ENCODE measurements at places on chromosomes 2 and 18.

- no peak for DNase-seq
Measured at GRCh38 chr18:76263046-76264005, 231.7 kb downstream of the ZNF516 start.

DNA sequence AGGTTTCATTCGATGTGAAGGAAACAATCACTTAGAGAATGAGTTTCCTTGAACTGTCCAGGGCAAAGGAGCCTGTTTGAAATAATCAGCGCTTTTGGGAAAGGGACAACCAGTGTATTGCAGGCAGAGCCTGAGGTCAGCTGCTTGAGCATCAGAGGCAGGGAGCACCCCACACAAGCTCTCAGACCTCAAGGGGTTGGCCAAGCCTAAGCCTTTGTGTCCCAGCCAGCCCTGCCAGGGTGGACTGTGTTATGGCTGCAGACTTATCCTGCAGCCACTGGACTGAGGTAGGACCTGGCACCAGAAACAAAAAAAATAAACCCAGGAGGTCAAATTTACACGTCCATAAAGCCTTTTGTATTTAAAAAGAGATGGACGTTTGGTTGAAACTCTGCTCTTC is 228.3 kb downstream of the SEPTIN10 start:
- DNase-seq, result no peak

DNA sequence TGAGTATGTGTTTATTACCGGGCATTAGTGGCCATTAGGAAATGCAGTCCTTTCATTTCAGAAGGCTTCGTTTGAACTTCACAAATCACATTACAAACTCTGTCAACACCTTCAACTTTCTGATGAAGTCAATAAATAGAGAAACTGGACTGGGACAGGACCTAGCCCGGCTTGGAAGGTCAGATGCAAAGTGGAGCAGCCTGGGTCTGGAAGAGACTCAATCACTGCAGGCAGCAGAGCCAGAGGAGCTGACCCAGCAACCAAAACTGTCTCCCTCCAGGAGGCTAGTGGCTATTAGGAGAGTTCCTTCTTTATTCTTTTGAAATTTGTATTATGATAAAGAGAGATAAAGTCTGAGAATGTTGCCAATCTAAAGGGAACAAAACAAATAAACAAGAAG is 167.2 kb upstream of the SPOPL start:
- DNase-seq, result no peak

GRCh38 chr2:28620291-28620793 is 124.5 kb downstream of the PLB1 start:
- DNase-seq, result no peak

- no peak for DNase-seq
Measured at GRCh38 chr2:107078584-107078983, 192.6 kb upstream of the ST6GAL2 start.

- DNase-seq, result no peak
Measured at GRCh38 chr2:32375228-32375892, 18.5 kb downstream of the BIRC6 start.

DNA sequence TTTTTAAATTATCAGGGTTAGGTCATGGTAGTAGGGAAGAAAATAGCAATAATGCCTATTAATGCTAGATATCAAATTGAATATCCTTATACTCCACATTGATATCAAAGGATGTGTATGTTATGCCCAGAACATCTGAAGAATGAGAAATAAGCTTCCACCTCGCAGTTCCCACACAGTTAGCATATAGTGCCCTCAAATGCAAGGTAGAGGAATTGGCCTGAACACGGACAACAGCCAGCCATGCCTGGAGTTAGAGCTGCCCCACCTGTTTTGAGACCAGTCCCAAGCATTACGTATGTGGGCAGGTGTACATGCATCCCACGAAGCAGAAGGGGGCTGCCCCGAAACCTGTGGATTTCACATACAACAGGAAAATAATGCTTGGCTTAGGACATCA is 79.6 kb downstream of the SUMO1 start:
- DNase-seq, result no peak

GRCh38 chr2:18403921-18404522 is 156.4 kb downstream of the RDH14 start:
- no peak for DNase-seq

GRCh38 chr2:105671156-105671555 is 73.6 kb upstream of the NCK2 start:
- no peak for DNase-seq

GRCh38 chr2:45782436-45782835 is 131.0 kb downstream of the PRKCE start:
- DNase-seq, result no peak

GRCh38 chr2:9333591-9334171 is 89.6 kb downstream of the ITGB1BP1 start:
- DNase-seq, result no peak

GRCh38 chr18:75112186-75113096 is 96.5 kb downstream of the PTGR3 start:
- DNase-seq, result no peak

GRCh38 chr18:79302120-79302519 is 93.6 kb upstream of the NFATC1 start:
- no peak for DNase-seq

- DNase-seq, result no peak
Measured at GRCh38 chr2:216690853-216691741, 4.3 kb downstream of the IGFBP5 start.

GRCh38 chr2:59425247-59425646 is 1128.2 kb downstream of the BCL11A start:
- DNase-seq, result no peak

DNA sequence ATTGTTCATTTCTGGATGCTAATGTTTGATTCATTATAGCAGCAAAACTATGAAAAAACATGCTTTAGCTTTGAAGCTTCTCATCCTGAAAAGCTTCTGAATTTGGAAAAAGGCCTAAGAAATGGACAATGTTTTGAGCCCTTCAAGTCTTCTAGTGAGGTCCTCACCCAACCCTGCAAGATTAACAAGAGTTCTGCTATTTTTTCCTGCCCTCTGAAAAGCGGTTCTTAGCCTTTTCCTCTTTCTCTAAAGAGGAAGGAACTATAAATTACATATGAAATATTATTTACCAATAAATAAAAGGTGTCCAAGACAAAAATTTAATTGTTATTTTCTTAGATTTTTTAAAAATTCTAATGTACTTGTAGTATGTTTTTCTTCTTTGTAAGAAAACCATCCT is 19.9 kb upstream of the CDH19 start:
- no peak for DNase-seq

GRCh38 chr2:144458541-144458940 is 61.4 kb downstream of the ZEB2 start:
- DNase-seq, result no peak

DNA sequence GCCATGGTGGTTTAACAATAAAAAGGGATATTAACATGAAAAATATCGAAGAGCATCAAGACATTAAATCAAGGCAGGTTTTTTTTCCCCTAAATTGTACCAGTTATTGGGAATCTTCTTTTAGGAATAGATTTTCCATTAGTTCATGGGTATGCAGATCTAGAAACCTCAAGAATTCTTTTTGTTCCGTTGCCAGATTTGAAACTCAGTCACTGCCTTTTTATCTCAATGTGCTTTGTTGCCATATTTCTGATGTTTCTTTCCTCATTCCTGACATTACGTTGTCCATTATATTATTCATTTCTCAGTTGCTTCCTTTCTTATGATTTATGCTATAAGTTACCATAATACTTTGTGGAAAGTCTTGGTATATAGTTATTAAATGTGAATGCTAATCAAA is 162.2 kb downstream of the CD226 start:
- DNase-seq, result no peak

- DNase-seq, result no peak
Measured at GRCh38 chr18:79323471-79323870, 72.3 kb upstream of the NFATC1 start.

DNA sequence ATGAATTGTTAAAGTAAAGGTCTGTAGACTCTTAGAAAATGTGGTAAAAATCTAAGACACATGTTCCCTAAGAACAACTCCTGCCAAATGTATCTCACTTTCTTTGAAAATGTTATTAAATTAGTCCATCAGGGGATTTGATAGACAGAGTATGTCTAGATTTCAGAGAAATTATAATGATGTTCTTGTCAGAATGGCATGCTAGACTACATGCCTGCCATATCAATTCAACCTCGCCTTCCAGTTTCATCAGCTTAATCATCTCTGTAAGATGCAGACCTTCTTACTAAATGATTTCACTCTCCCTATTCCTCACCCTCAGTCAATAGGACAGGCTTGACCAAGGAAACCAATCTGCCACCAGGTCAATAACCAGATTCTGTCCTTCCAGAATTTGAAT is 368.4 kb downstream of the TXNL1 start:
- DNase-seq, result no peak

- no peak for DNase-seq
Measured at GRCh38 chr2:29617351-29617750, 304.0 kb downstream of the ALK start.

DNA sequence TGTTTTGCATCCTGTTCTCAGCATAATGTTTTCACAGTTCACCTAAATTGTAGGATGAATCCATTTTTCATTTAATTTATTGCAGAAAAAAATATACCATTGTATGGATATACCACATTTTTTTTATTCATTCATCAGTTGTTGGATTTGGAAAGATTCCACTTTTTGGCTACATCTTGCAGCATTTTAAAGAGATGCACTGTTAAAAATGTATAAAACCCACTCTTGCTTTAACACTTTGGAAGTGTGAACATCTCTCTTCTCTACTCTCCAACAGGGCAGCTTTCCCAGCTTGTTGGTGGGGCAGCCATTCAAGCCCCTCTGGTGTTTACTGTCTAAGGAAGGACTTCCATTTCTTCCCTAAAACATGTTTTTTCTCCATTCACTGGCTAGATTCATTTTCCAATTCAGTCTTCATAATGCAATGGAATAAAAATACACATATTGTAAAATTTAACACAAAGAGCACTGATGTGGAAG is 104.4 kb upstream of the CBLN2 start:
- DNase-seq, result no peak

DNA sequence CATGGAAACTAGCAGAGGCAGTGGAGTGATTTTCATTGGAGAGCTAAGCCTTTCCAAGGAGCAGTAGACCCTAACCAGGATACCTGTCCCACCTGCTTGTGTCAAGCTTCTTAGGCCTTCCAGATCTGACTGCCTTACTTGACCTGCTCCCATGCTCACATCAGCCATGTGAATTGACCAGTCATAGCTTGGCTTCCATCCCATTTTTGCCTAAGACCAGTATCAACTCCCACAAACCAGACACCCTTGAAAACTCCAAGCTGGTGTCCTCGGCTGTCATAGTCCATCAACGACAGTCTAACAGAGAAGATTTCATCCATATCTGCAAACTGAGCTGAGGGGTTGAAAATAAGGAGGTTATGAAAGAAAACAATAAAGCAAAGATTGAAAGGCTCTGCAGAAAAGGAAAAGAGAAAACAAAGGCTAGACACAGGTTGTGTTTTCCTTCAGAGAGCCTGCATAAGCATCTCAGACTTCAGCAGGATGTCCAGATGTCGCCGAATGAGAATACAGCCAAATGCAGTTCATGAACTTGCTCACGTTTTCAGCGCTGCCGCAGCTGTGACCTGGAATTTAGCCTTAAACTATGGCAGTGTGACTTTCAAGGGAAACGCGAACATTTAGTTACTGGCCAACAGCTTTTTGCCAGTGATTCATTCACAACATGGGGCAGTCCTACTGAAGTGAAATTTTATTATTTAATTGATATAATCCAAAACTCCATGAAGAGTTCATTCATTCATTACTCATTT is 868.1 kb upstream of the ID2 start:
- no peak for DNase-seq

GRCh38 chr2:2260696-2261268 is 70.3 kb downstream of the MYT1L start:
- no peak for DNase-seq

DNA sequence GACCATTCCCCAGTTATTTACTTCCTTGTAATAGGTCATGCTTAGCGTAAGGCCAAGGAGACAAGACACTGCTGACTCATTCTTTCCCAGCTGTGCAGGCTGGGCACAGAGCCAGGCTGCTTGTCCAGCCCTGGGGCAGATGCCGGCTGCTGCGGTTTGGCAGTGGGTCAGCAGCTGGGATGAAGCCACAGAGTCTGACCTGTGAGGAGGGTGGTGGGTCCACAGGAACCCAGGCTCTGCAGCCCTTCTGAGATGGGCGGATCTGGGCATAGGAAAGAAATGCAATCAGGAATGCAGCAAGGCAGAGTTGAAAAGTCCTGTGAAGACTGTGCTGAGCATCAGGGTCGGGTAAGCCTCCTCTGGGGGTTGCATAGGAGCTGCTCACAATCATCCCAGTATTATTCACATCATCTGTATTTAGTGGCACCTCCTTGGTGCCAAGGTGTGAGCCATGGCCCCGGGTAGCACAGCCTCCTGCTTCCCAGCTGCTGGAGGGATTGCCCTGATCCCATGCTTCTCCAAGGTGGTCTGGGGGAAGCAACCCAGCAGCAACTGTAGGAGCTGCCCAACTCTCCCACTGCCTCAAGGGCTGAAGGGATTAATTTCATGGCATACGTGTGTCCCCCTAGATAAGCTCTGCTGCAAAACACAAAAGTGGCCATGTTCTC is 139.0 kb downstream of the DDX1 start:
- no peak for DNase-seq

DNA sequence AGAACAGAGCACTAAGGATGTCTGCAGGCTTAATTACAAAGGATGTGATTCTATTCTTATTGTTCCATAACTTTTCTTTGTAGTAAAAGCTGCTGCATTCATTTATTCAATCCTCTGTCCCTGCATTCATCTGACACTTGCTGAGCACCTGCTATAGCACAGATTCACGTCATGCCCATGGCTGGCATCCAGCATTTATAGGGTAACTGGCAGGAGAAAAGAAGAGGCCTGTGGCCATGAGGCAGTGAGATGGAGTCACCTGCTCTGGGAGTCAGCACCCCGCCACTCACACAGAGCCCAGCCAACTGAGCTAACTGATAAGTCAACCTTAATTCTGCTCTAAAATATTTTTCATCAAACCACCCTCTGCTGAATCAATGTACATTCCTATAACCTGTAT is 18.3 kb upstream of the CDC42EP3 start:
- DNase-seq, result no peak

- no peak for DNase-seq
Measured at GRCh38 chr18:79733986-79734770, 54.6 kb downstream of the CTDP1 start.

DNA sequence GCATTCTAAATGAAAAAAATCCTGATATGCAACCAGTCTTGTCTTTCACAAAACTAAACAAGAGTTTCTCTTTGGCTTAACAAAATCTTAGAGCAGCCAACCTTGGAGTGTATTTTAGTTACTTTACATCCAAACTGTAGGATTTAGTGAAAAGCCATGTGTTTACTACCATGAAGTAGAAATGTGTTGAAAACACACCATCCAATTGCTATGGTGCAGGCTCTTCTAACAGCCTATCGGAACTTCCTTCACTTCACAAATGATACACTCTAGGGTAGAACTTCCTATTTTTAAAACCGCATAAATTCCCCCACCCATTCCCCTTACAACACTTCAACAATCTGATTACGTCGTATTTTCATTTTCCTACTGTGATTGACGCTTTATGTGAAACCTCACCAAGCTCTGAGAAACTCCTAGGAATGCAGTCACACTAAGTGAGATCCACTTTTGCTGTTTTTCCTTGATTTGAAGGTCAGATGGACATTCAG is 74.4 kb upstream of the MAP4K4 start:
- no peak for DNase-seq

GRCh38 chr2:25989154-25989553 is 6.9 kb upstream of the KIF3C start:
- DNase-seq, result no peak

Measured in activated CD8-positive, alpha-beta memory T cell treated with anti-CD3 and anti-CD28 coated beads for 4 hours (primary cell).